ENCODE measurements at places on chromosomes 6 and 20. TPM values are rescaled to one million over a fixed set of nuclear protein-coding genes. Genes with fewer than 3 reads are reported as not detected.

DNA sequence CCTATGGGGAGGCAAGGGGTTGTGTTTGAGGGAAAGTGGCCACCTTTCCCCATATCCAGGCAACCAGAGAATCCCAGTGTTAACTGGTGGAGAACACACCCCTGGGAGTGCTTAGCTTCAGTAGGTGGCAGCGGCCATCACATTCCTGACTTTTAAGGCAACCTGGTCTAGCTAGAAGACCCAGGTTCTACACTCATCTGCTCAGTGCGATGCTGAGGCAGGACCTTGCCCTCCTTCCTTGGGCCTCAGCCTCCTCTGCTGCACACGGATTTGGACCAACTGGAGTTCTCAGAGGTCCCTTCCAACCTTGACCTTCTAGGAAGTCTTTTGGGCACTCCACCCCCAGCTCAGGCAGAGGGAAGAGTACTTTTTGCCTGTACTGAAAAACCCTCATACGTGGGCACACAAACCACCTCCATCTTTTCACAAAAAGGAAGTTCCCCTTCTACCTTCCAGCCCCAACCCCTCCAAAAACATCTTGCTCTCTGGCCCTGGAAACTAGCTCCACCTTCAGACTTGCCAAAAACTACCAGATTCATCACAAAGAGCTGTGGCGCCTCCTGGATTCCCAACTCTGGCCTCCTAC lies 2.9 kb downstream of the CCND3 start:
- peaks cover 30% of the 10 kb centered on the region for H3K4me1 ChIP-seq
- no peak overlapping the region for H3K27ac ChIP-seq
- no peak for DNase-seq

- DNase-seq = peak; percentile 100
- peaks cover 36% of the 10 kb centered on the region for H3K36me3 ChIP-seq
- H3K27ac ChIP-seq = peak overlapping the region; percentile 80
- H3K27me3 ChIP-seq = no peaks in the 10 kb centered on the region
- H3K4me1 ChIP-seq = peaks cover 52% of the 10 kb centered on the region
- peak overlapping the region; percentile 75 for H3K4me3 ChIP-seq
Measured at GRCh38 chr20:31593221-31594001, 11.7 kb upstream of the ID1 start.

- H3K36me3 ChIP-seq = peaks cover 5% of the 10 kb centered on the region
- DNase-seq = no peak
- H3K27me3 ChIP-seq = no peaks in the 10 kb centered on the region
- H3K4me3 ChIP-seq = no peak overlapping the region
Measured at GRCh38 chr6:13282393-13283069, 45.8 kb downstream of the TBC1D7 start.

GRCh38 chr6:47237196-47237595 lies 72.5 kb downstream of the TNFRSF21 start:
- peak overlapping the region; percentile 68 for H3K4me3 ChIP-seq
- peak overlapping the region; percentile 91 for H3K27ac ChIP-seq
- DNase-seq = no peak
- H3K4me1 ChIP-seq = peaks cover 68% of the 10 kb centered on the region
- peaks cover 81% of the 10 kb centered on the region for H3K36me3 ChIP-seq

The NHSL1 gene
- 26.8 TPM for total RNA-seq
